ENCODE measurements at places on chromosomes 6 and 20. TPM values are rescaled to one million over a fixed set of nuclear protein-coding genes. Genes with fewer than 3 reads are reported as not detected.

DNA sequence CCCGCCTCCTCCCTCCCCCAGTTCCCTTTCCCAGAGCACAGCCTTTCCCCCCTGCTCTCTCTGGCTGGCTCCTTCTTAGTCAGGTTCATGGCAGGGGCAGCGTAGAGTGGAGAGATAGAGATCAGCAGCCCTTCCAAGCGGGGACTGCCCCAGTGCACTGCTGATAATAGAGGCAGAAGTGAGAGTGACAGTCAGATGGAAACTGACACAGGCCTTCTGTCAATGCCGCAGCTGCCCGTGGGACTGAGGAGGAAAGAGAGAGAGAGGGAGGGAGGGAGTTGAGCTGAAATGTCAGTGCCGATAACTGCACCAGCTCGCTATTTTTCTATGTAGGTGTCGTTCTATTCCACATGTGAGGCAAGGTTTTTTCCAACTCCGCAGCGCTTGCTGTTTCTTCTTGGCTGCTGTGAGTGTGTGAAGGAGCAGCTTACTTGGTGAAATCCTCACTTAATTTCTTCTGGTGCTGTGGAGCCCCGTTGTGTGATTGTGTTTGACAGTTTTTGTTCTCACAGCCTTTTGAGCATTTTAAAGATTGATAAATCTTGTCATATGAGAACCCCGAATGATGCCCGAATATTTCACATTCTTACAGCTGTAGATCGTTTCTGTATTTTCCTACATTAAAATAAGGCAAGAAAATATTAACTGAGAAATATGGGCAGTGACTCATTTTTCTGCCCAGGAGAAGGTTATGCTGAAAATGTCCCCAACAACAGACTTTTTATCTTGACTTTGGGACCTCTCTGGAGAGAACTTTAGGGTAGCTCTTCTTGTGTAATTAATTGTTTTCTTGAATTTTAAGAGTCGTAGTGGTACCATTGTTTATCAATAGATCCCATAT is 386.4 kb upstream of the MMS22L start:
- no peak for DNase-seq

Gene RFX6
- not detected for total RNA-seq

DNA sequence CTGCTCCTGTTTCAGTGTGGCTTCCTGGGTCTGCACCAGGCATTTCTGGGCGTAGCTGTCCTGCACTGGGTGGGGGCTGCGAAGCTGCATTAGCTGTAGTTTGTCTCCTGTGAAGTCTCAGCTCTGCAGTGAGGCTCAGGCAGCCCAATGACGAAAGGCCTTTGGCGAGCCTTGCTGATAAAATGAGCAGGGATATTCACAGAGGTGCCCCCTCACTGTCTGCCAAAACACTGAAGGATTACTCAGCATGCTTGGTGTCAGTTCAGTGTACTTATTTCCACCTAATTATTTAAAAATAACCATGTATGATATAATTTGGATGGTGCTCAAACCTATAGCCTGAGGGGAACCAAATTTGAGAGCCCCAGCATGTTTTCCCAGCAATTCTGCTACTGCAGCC is 73.5 kb downstream of the ECT2L start:
- DNase-seq: no peak

- DNase-seq: no peak
These were observed 12.5 kb upstream of the PCK1 start for GRCh38 chr20:57548177-57549058.

- DNase-seq: no peak
These were observed 35.4 kb downstream of the NINL start for GRCh38 chr20:25549843-25550477.

Gene DEFB124
- not detected for total RNA-seq

Gene AVP
- not detected for total RNA-seq

DNA sequence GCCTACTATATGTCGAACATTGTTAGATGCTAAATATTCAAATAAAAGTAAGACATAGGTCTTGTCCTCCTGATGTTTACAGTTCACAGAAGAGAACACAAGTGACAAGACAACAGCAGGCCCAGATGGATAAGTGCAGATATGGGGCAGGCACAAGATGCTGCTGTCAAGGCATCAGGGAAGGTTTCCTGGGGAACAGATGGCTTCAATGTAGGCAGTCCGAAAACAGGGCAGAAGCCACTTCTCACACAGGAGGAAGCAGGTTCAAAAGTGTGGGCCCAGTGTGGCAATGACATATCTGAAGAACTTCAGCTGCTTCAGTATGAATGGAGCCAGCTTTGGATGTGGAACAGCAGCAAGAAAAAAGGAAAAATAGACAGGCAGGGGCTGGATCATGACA is 32.5 kb downstream of the HLA-DPB1 start:
- DNase-seq: no peak

Gene ADGB
- total RNA-seq: not detected

- no peak for DNase-seq
These were observed 19.4 kb downstream of the RSPO4 start for GRCh38 chr20:982754-983153.

Data from CD8-positive, alpha-beta T cell (primary cell).